ENCODE measurements at places on chromosomes 7 and 10.

DNA sequence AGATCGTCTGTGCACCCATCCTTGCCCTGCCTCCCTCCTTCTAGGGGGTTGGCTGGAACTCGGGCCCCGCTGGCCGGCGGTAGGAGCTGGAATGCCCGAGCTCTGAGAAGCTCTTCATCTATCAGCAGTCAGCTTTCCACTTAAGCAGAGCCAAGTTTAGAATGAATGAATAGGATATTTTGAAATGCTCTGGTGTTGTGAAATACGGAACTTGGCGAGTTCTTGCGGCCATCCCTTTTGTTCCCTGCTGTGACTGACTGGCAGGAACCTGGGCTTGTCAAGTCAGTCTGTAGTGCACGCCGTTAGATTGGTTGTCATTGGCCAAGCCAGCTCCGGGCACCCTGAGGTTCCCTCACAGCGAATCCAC is 33.3 kb downstream of the FOXK1 start:
- no peak for DNase-seq

GRCh38 chr10:101708870-101709269 is 13.9 kb upstream of the FBXW4 start:
- no peak for DNase-seq

DNA sequence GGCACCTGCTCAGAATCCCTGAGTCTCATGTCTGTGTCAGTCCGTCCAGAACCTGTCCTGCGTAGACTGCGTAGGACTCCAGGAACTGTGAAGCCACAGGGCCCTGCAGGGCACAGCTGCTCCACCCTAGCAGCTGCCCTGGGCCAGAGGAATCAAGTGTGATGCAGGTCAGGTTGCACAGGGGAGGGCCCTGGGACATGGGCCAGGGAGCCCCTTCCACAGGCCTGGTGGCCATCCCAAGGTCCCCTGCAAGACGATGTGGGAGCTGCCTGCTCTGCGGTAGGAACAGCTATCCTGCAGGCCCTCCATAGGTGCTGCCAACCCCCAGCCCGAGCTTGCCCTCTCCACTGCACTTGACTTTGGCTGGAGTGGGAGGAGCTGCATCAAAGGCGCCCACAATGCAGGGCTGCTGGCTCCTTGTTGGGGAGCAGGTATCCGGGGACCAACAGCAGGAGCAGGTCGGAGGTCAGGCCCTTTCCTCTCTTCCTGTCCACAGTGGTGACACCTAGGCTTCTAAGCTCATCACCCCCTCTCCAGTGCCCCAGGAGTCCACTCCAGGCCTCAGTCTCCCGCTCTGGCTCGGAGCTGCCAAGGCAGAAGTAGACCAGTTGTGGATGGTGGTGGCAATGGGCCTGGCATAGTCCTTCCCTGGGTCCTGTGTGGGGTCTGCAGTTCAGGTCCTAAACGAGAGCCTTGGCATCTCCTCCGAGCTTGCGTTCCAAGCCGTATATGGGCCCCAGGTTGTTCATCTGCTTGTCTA is 149.1 kb downstream of the MAPK8 start:
- DNase-seq: no peak

GRCh38 chr7:16060502-16060901 is 360.8 kb downstream of the CRPPA start:
- DNase-seq: no peak

DNA sequence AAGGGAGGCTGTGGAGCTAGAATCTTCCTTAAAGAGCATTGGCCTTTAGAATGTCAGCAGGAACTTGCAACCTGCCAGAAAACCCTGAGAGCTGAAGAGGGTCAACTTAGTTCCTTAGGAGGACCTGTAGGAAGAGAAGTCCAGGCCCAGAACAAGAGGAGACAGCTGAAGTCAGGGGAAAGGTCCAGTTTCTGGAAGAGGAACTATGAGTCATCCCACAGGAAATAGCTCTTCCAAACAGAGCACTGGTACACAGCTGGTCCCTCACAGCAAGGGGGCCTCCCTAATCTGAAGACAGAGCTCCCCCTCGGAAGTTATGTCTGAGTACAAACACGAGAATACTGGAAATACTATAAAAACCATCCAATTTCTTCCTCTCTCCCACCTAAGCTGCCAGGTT is 98.9 kb downstream of the HERPUD2 start:
- DNase-seq: no peak

DNA sequence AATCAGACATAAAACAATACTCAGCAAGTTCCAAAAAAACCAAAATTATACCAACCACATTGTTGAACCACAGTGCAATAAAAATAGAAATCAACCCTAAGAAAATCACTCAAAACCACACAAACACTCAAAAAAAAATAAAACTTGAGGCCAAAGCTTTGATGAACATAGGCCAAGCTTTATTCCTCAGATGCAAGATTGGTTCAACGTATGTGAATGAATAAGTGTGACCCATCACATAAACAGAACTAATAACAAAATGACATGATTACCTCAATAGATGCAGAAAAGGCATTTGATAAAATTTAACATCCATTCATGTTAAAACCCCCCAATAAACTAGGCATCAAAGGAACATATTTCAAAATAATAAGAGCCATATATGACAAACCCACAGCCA is 506.1 kb upstream of the FZD8 start:
- DNase-seq: no peak

DNA sequence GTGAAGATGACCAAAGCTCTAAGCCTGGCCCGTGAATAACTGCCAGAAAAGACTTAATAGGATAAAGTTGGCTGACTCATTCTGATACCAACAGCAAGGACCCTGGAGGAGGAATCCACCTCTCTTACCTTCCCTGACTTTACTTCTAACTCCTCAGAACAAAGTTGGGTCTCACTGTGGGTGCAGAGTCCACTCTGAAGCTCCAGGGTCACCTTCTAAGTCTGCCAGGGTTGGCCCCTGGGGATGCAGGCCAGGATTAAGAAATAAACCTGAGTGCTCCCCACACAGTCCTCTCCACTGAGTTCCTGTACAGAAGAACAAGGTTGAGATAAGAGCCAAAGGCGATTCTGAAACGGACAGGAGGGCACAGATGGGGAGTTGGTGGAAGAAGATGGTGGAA is 54.4 kb downstream of the GPR26 start:
- no peak for DNase-seq

- DNase-seq: no peak
Observed at GRCh38 chr10:109178591-109178990, 744.7 kb downstream of the XPNPEP1 start.

DNA sequence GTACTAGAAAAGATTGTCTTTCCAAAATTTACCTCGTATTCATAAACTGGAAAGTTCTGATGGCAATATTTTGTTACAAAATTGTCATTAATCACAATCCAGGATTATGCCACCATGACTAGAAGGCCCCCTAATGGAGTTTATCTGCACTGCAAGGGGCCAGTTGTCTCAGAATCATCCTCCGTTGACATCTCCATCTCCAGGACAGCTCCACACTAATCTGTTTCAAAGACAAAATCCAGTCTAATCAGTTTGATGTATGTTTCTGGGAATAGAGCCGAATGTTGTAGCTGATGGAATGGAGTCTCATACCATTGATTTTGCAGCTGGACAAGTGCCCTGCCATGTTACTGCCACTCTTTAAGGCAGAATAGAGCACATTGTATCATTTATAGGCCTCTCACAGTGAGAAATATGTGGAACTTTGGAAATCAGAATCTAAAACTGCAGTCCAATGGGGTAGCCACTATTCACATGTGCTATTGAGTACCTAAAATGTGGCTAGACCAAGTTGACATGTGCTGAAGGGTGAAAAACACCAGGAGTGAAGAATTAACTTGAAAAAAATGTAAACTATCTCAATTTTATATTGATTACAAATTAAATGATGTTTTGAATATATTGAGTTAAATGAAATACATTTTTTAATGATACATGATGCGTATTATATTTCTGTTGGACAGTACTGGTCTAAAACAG is 38.3 kb upstream of the TOMM7 start:
- DNase-seq: peak; percentile 34

GRCh38 chr10:74058071-74058470 is 60.2 kb downstream of the VCL start:
- DNase-seq: no peak

DNA sequence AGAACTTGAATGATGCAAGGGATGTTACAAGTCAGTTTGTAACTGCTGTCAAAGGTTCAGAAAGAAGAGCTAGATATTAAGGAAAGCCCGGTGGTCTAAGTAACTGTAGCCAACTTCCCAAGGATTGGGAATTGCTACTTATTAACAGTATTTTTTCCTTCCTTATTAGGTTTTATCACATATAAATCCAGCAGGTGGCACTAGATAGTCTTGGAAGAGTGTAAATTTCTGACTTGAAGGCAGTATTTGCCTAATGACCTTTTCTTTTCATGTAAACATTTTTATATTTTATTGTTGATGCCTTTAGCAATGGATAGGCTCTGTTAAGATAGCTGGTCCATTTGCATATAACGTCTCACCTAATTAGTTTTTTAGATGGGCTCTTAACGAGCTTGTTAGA is 51.2 kb downstream of the ANLN start:
- no peak for DNase-seq

GRCh38 chr10:74901301-74901700 is 74.9 kb downstream of the KAT6B start:
- no peak for DNase-seq

DNA sequence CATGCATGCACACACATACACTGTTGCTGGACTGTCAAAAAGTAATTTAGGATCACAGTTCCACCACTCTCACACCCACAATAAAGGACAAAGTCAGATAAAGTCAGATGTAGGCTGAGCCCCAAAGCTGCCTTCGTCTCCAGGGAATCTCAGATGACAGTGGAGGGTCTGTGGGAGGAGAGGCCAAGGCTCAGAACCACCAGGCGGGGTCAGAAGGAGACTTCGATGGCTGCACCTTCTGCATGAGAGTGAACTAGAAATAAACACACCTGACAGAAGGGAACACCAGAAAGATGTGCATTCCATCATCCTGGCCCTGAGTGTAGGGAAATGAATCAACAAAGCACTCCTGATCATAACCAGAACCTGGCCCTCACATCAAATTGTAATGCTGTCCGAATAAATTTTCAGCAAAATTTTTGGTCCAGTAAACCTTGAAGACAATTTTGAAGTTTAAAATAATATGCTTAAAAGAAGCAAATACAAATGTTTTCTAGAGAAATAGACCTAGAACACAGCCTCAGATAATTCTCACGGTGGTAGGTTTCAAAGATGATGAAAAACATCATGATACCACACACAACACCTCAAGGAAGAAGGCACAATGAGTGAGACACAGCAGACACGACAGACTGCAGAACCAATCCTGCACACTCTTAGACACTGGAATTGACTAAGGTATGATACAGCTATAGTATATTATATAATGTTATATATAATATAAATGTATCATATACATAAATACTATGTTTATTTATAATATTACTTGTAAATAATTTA is 269.8 kb upstream of the KLF6 start:
- no peak for DNase-seq

GRCh38 chr10:104337985-104338735 is at the start of gene ITPRIP:
Gene ITPRIP, minus strand, starts transcription at chr10:104338465. Its CDS starts 22,414 bp downstream, at chr10:104316051.
- peak; percentile 70 for DNase-seq

DNA sequence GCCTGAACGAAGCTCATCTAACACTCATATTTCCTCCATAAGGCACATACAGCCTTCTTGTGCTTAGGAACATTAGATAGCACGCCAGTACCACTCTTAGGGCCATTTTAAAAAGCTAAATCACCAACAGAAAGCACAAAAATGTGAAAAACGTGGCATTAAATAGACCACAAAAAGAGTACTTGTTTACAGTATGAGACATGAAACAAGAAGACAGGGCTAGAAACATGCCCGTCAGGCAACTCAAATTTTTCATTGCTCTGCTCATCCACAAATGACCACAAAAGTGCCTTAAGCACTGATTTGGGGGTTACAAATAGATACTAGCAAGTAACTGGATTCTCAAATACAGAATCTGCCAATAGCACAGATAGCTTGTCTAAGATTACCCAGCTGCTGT is 67.8 kb downstream of the ELMO1 start:
- DNase-seq: no peak

GRCh38 chr10:77494756-77495541 is 142.7 kb downstream of the KCNMA1 start:
- DNase-seq: no peak

- DNase-seq: no peak
Observed at GRCh38 chr7:144787127-144787526, 48.7 kb downstream of the TPK1 start.

- no peak for DNase-seq
Observed at GRCh38 chr10:8392216-8392615, 337.7 kb downstream of the GATA3 start.

DNA sequence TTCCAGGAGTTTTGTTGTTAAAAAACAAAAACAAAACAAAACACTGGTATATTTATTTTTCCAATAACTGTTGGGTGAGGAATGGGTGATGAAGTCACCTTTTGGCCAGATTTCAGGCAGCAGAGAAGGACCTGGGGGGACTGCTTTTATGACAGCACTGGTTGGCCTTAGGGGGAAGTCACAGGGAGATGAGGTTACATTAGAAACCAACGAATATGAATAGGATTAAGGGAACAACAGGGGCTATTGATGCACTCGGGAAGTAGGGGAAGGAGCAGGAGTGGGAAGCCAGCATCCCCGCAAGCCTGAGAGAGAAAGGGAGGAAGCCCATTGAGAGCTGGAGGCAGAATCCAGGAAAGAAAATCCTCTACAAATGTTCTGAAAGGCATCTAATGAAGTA is 958.4 kb downstream of the TYW1 start:
- DNase-seq: no peak

DNA sequence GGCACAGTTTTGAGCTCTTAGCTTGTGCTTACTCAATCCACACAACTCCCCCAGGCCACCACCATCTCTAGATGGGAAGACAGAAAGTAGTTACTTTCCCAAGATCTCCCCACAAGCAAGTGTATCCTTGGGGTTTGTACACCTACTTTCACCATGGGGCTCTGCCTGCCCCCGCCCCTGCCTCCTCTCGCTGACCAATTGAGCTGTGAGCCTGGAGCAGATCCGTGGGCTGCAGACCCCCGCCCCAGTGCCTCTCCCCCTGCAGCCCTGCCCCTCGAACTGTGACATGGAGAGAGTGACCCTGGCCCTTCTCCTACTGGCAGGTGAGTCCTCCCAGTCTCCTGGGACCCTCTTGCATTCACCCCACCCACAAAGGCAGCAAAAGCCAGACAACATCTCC is 2.0 kb downstream of the FXYD4 start:
- no peak for DNase-seq

DNA sequence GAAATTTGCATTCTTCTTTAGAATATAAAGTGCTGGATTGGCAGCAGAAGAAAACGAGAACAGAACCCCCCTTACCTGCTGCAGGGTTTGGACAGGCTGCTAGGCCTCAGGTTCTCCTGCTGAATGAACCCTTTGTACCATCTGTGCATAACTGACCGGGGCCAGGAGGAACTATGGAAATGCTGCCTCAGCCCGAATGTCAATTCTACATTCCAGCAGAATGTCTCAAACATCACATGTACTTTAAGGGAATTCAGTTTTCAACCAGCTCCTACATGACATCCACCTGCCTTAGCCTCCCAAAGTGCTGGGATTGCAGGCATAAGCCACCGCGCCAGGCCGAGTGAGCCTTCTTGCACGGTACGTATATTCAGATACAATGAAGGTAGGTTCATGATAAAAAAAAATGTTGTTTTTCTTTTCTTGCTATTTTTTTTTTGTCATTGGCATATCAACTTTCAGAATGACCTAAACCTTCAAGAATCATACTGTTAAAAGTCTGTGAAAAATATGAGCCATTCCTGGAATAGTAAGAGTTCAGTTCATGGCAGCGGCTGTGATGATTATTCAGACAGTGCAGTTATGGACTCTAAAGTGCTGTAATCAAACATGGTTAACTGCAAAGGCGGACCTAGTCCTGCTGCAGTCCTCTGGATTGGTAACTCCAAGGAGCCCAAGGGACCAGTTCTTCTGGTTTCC is 84.4 kb upstream of the TNS3 start:
- DNase-seq: no peak
